Activated CD8-positive, alpha-beta T cell treated with anti-CD3 and anti-CD28 coated beads for 36 hours (primary cell): ENCODE measurements at places on chromosomes 12 and 14. TPM values are rescaled to one million over a fixed set of nuclear protein-coding genes. Genes with fewer than 3 reads are reported as not detected.
A peak's percentile ranks its signal among the peaks of the same experiment; 100 is the strongest.

DNA sequence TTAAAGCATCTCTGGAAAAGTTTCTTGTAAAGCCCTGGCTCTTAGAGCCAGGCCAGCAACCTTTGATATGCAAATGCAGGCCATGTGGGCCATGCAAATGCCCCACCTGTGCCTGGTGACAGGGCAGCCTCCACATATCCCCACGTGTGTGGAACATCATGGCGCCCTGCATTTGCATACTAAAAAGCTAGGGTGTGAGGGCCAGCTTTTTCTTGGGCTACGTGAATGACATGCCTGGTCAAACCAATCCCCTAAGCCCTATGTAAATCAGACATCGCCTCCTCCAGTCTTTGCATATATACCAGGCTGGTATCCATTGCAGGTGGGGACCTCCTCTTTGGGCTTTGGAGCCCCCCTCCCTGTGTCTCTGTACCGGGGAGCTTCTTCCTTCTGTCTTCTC is 6.4 kb downstream of the CSRP2 start:
- H3K36me3 ChIP-seq, result no peaks in the 10 kb centered on the region
- peaks cover 1% of the 10 kb centered on the region for H3K4me1 ChIP-seq
- no peak for DNase-seq
- no peak overlapping the region for H3K27ac ChIP-seq
- H3K27me3 ChIP-seq, result peaks cover 27% of the 10 kb centered on the region

- no peaks in the 10 kb centered on the region for H3K4me1 ChIP-seq
- no peak overlapping the region for H3K27ac ChIP-seq
- DNase-seq, result no peak
- H3K27me3 ChIP-seq, result no peaks in the 10 kb centered on the region
- H3K4me3 ChIP-seq, result no peak overlapping the region
These were observed 26.2 kb downstream of the KITLG start for GRCh38 chr12:88553941-88554658.

GRCh38 chr12:129179941-129180553 is 326.8 kb downstream of the GLT1D1 start:
- H3K4me1 ChIP-seq, result no peaks in the 10 kb centered on the region
- DNase-seq, result no peak
- no peaks in the 10 kb centered on the region for H3K36me3 ChIP-seq
- H3K27me3 ChIP-seq, result no peaks in the 10 kb centered on the region
- H3K27ac ChIP-seq, result no peak overlapping the region

SERPINA5 gene
- not detected for total RNA-seq

DNA sequence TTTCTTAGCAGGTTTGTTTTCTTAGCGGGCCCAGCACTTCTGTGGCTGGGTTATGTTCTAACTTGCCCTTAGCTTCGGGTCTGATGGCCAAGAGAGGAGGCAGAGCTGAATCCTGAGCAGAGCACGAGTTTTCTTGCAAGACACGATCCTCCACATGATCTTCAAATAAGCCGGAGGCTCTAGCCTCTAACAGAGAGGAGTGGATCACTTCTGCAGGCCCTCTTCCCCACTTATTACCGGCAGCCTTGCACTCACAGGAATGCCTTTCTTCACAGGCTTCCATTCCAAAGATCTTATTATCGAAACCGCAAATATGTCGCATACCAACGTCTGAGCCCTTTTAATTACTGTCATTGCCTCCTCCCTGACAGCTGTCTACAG is 79.5 kb downstream of the SINHCAF start:
- H3K36me3 ChIP-seq, result no peaks in the 10 kb centered on the region
- H3K27me3 ChIP-seq, result peaks cover 1% of the 10 kb centered on the region
- no peak for DNase-seq
- no peak overlapping the region for H3K4me3 ChIP-seq
- H3K27ac ChIP-seq, result no peak overlapping the region

- no peaks in the 10 kb centered on the region for H3K36me3 ChIP-seq
- no peak overlapping the region for H3K27ac ChIP-seq
- peaks cover 2% of the 10 kb centered on the region for H3K27me3 ChIP-seq
- no peak overlapping the region for H3K4me3 ChIP-seq
- no peak for DNase-seq
These were observed 38.2 kb downstream of the RASSF8 start for GRCh38 chr12:25996677-25997076.

DNA sequence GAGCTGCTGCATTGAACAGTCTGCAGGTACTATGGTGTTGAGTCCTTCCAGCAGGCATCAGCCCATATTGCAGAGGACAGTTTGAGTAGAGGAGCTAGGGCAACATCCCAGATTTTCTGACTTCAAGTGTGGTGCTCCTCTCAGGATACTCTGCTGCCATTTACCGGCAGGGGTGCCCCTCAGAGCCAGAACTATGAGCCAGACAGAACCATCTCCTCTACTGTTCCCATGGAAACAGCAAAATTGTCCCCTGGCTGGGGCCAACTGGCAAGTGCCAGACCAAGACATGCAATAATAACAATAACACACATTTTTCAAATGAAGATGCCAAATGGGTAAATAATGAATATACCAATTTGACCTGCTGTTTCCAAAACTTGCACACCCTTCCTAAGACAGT is 102.9 kb downstream of the ADCK1 start:
- H3K4me1 ChIP-seq, result no peaks in the 10 kb centered on the region
- no peak overlapping the region for H3K27ac ChIP-seq
- no peaks in the 10 kb centered on the region for H3K27me3 ChIP-seq
- peaks cover 16% of the 10 kb centered on the region for H3K36me3 ChIP-seq

GRCh38 chr12:47992776-47993175 is 11.5 kb downstream of the COL2A1 start:
- H3K27me3 ChIP-seq, result peaks cover 26% of the 10 kb centered on the region
- no peaks in the 10 kb centered on the region for H3K36me3 ChIP-seq
- peaks cover 22% of the 10 kb centered on the region for H3K4me1 ChIP-seq
- H3K4me3 ChIP-seq, result no peak overlapping the region

IL22 gene
- not detected for total RNA-seq

GRCh38 chr12:54759751-54760150 is 94.6 kb upstream of the MUCL1 start:
- H3K27ac ChIP-seq, result no peak overlapping the region
- H3K27me3 ChIP-seq, result no peaks in the 10 kb centered on the region
- H3K4me3 ChIP-seq, result no peak overlapping the region

DNA sequence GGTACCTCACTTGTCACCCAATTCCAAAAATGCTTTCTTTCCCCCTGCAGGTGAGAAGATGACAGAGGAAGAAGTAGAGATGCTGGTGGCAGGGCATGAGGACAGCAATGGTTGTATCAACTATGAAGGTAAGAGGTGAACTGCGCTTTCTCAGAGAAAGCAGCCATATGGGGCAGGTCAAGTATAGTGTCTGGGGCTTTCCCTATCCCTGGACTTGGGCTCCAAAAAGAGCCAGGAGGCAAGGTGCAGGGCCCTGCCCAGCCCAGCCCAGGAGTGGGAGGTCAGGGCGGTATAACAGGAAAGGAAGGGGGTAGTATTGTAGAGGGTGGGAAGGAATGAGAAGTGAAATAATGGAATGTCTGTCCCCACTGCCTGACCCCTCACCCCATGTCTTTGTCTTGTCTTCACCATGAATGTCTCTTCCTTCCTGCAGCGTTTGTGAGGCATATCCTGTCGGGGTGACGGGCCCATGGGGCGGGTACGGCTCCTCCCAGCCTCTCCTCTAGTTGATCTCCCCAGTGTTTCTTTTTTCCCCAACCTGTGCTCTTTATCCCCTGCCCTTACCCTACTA is 2.1 kb downstream of the MYL6 start:
- peak; percentile 82 for DNase-seq
- H3K27ac ChIP-seq, result peak overlapping the region; percentile 98
- H3K4me1 ChIP-seq, result peaks cover 27% of the 10 kb centered on the region
- no peaks in the 10 kb centered on the region for H3K27me3 ChIP-seq
- peaks cover 63% of the 10 kb centered on the region for H3K36me3 ChIP-seq

GRCh38 chr12:52900166-52900895 is 4.5 kb downstream of the KRT8 start:
- peaks cover 4% of the 10 kb centered on the region for H3K4me1 ChIP-seq
- no peak overlapping the region for H3K27ac ChIP-seq
- no peaks in the 10 kb centered on the region for H3K36me3 ChIP-seq
- no peak overlapping the region for H3K4me3 ChIP-seq

PIK3C2G gene
- not detected for total RNA-seq

- no peak overlapping the region for H3K27ac ChIP-seq
- no peak for DNase-seq
- peaks cover 7% of the 10 kb centered on the region for H3K27me3 ChIP-seq
- no peaks in the 10 kb centered on the region for H3K36me3 ChIP-seq
These were observed 20.6 kb upstream of the ANHX start for GRCh38 chr12:133256321-133256720.

FAM186B gene
- total RNA-seq, result not detected

DNA sequence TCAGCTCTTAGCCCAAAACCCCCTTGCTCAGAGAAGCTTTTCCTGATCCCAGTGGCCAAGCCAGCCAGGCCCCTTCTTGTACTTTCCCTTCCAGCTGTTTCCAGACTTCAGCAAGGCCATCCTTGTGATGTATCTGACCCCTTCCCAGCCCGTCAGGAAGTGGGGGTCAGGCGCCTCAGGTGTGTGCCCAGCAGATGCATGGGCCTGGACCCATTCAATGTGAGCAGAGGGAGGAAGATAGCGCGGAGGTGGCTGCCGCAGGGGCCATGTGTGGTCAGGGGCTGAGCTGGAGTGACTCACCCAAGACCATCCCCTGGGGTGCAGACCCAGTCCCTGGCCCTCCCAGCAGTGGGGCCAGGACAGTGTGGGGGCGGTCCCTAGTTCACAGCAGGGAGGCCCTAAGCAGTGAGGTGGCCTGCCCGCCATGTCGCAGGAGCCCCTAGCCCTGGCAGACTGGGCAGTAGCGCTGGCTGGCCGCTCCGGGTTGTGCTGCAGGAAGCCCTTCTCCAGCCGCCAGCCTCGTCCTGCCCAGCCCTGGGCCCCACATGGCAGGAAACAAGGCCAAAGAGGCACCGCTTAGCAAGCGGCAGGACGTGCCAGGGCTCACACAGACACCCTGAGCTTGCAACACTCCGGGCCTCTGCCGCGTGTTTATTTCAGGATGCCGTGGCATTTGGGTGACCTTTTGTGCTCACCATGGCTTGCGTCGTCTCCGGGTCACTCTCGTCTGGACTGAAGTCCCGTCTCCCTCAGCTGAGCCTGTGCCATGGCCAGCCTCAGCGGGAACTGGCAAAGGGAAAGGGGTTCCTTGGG is 12.0 kb downstream of the ADSS1 start:
- no peak overlapping the region for H3K27ac ChIP-seq
- no peaks in the 10 kb centered on the region for H3K27me3 ChIP-seq
- H3K4me3 ChIP-seq, result no peak overlapping the region
- H3K36me3 ChIP-seq, result no peaks in the 10 kb centered on the region
- no peaks in the 10 kb centered on the region for H3K4me1 ChIP-seq

DNA sequence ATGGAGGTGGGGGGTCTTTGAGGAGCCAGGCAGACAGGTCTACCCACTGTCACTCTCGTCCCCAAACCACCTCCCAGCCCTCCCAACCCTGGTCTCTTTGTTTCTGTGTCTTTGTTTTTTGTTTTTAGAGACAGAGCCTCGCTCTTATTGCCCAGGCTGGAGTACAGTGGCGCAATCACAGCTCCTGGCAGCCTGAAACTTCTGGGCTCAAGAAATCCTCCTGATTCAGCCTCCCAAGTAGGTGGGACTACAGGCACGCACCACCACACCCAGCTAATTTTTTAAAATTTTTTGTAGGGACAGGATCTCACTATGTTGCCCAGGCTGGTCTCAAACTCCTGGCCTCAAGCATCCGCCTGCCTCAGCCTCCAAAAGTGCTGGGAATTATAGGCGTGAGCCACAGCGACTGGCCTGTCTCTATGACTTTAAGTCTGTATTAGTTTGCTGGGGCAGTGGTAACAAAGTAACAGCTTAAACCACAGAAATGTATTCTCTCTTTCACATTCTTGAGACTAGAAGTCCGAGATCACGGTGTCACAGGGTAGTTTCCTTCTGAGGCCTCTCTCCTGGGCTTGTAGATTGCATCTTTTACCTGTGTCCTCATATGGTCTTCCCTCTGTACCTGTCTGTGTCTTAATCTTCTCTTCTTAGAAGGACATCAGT is 26.1 kb downstream of the DTX1 start:
- H3K4me3 ChIP-seq, result no peak overlapping the region
- peaks cover 30% of the 10 kb centered on the region for H3K4me1 ChIP-seq
- DNase-seq, result no peak
- H3K36me3 ChIP-seq, result no peaks in the 10 kb centered on the region
- no peak overlapping the region for H3K27ac ChIP-seq

DNA sequence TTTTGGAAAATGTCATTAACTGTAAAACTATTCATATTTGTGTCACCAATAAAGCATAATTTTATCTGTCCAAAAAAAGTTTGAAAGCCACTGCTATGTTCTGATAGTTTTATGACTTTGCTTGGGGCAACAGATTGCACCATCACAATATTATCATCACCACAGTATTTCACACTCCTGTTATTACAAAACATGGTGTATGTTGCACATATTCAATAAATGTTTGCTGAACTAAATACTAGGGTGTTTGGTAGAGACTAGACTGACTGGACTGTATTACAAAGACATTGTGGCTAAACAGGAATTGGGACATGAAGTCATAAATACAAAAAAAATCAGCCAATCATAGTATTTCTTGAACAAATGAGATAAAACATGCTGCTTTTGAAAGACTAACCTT is 55.1 kb downstream of the PAWR start:
- no peaks in the 10 kb centered on the region for H3K27me3 ChIP-seq
- no peaks in the 10 kb centered on the region for H3K36me3 ChIP-seq
- H3K27ac ChIP-seq, result no peak overlapping the region
- DNase-seq, result no peak
- no peaks in the 10 kb centered on the region for H3K4me1 ChIP-seq
- no peak overlapping the region for H3K4me3 ChIP-seq

DNA sequence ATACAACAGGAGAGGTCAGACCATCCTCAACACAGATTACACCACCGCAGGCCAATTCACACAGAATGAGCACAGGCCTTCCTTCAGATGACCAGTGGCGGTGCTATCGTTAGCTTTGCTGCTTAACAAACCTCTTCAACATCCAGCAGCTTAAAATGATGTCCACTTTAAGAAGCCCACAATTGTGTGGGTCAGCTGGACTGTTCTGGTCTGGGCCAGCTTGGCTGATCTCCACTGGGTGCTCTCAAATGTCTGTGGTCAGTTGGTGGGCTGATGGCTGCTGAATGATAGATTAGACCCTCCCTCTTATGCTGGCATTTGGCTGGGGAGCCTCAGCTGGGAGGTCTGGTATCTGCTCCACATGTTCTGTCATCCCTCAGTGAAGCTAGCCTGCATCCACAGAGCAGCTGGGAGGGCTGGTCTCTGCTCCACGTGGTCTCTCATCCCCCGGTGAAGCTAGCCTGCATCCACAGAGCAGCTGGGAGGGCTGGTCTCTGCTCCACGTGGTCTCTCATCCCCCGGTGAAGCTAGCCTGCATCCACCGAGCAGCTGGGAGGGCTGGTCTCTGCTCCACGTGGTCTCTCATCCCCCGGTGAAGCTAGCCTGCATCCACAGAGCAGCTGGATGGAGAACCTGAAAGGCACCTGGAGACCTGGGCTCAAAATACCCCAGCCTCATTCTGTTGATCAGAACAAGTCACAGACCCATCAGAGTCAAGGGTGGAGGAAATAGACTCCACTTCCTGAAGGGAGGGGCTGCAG is 203.6 kb upstream of the DIO3 start:
- no peaks in the 10 kb centered on the region for H3K36me3 ChIP-seq
- peaks cover 5% of the 10 kb centered on the region for H3K27me3 ChIP-seq
- no peaks in the 10 kb centered on the region for H3K4me1 ChIP-seq
- H3K4me3 ChIP-seq, result no peak overlapping the region
- H3K27ac ChIP-seq, result no peak overlapping the region

- peaks cover 47% of the 10 kb centered on the region for H3K4me1 ChIP-seq
- H3K4me3 ChIP-seq, result no peak overlapping the region
- no peaks in the 10 kb centered on the region for H3K27me3 ChIP-seq
- H3K27ac ChIP-seq, result peak overlapping the region; percentile 41
These were observed 182.1 kb downstream of the CHST11 start for GRCh38 chr12:104638851-104639240.

GRCh38 chr12:81759190-81760051 is at the start of gene PPFIA2:
PPFIA2 (minus strand) TSS chr12:81759350.
- H3K4me3 ChIP-seq, result peak within 1 kb of the TSS; percentile 62
- H3K27ac ChIP-seq, result no peak within 1 kb of the TSS
- no peaks in the 10 kb centered on the region for H3K36me3 ChIP-seq
- H3K4me1 ChIP-seq, result peaks cover 7% of the 10 kb centered on the region
- H3K27me3 ChIP-seq, result peaks cover 28% of the 10 kb centered on the region
